ENCODE measurements at places on chromosomes 2 and 18.

GRCh38 chr2:215751200-215751910, 262.0 kb downstream of the MREG start:
- no peak for DNase-seq

DNA sequence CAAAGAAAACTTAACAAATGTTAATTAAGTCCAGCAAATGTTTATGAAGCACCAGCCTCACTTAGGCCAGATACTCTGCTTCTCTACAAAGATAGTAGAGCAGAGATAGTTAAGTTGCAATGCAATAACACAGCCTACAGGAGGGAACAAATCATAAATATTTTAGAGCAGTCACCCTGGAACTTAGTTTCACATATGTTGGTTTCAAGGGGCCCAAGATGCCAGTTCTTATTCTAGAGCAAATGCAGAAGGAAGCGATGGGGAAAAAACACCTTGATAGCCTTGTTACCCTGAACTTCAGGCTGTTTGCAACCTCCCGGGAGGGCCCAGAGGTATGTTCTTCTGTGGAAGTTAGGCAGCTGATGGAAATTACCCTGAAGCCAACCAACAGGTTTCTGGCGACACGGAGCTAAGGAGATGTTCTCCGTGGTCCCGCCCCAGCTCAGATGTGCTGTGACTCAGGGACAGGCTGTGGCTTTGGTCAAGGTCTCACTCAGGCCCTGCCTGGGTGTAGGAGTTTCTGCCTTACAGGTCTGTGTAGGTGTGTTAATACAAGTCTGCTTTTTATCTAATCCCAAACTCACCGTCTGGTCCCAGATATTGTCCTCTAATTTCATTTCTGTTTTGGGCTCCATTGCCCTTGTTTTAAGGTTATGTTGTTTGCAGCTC, 3.8 kb downstream of the CTIF start:
- DNase-seq: no peak

GRCh38 chr18:51339856-51340255, 142.4 kb upstream of the MEX3C start:
- DNase-seq: no peak

GRCh38 chr2:25700221-25700660, 26.9 kb upstream of the DTNB start:
- no peak for DNase-seq

DNA sequence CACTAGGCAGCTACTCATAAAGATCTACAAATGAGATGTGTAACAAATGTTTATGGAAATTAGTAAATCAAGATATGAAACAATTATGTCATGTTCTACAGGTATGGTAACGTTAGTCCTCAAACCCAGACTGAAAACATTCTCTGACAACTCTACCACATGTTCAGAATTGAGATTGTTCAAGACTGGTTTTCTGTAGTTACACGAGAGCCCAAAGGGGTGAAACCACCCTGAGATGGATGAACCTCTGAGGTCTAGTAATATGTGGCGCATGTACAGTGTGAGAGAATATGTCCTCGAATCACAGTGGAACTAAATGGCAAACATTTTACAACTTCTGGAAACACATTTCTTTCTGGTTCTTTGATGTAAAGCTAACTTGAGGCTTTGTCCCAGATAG, 614.3 kb downstream of the ZEB2 start:
- DNase-seq: no peak
